ENCODE measurements at places on chromosomes 5 and 9.

DNA sequence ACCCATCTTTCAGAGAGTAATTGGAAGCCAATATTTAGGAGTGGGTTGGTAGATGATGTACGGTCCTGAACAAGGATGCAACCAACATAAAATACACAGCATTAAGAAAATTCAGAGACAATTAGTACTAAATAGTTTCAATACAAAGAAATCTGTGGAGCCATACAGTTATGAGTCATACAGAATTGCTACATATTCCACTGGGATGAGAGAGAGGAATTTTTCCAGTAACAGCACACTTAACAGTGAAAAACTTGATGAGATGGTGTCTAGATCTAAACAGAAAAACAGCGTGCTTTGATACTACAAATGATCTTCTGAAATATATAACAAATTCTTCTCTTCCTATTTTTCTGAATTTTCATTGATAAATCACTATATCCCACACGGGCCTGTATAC, 1999.3 kb upstream of the CDH9 start:
- no peaks in the 10 kb centered on the region for H3K36me3 ChIP-seq
- H3K27ac ChIP-seq = no peak overlapping the region
- H3K27me3 ChIP-seq = no peaks in the 10 kb centered on the region
- DNase-seq = no peak

DNA sequence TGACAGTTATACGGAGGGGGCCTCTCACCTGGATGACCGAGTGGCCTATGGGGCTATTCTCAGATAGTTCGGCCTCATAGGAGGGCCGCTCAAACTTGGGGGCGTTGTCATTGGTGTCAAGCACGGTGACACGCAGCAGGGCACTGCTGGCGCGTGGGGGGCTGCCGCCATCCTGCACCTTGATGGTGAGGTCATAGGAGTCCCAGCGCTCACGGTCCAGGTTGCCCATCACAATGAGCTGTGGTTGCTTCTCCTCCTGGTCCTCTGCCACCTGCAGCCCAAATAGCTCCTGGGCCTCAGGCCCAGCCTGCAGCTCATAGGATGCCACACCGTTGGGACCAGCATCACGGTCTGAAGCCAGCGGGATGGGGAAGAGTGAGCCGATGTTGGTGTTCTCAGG, 9.7 kb downstream of the PCDH1 start:
- no peak overlapping the region for H3K4me3 ChIP-seq
- H3K27ac ChIP-seq = no peak overlapping the region
- no peaks in the 10 kb centered on the region for H3K36me3 ChIP-seq
- DNase-seq = no peak
- peaks cover 21% of the 10 kb centered on the region for H3K27me3 ChIP-seq

DNA sequence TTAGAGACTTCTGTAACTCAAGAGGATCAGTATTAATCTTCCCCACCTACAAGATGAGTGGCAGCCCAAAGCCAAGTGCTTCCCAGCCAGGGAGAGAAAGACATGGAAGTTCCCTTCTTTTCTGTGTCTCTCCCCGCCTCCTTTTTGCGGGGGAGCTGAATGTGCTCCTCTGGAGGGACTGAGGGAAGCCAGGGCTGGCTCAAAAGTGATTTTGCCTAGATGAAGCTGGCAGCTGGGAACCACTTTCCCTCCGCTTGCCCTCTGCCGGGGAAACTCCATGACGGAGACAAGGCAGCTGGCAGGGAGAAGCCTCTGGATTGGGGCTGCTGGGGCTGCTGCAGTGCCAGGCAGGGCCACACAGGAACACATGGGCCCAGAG, 24.4 kb downstream of the EGR1 start:
- H3K4me1 ChIP-seq = peaks cover 16% of the 10 kb centered on the region
- peaks cover 22% of the 10 kb centered on the region for H3K27me3 ChIP-seq
- H3K36me3 ChIP-seq = no peaks in the 10 kb centered on the region
- no peak overlapping the region for H3K4me3 ChIP-seq
- DNase-seq = no peak

GRCh38 chr5:68441309-68442073, 225.9 kb downstream of the PIK3R1 start:
- DNase-seq = peak; percentile 56
- peak overlapping the region; percentile 40 for H3K27ac ChIP-seq
- H3K4me3 ChIP-seq = no peak overlapping the region
- no peaks in the 10 kb centered on the region for H3K36me3 ChIP-seq

DNA sequence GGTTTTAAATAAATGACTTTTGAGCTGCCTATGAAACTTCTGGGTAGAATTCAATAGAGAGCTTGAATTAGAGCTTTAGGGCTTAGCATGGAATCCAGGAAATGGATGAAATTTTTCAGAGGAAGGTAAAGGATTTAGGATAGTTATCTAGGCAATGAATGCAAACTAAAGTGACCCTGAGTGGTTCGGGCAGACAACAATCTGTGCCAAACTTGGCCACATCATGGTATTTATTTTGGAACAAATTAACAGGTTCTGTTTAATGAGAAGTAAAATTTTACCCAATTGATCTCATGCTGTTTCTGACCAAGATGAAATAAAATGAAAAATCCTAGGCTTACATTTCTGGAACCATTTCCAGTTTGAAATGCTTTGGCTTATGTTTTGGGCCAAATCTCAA, 934.4 kb downstream of the MAT2B start:
- no peak overlapping the region for H3K27ac ChIP-seq
- H3K36me3 ChIP-seq = no peaks in the 10 kb centered on the region
- H3K4me1 ChIP-seq = no peaks in the 10 kb centered on the region
- no peaks in the 10 kb centered on the region for H3K27me3 ChIP-seq
- H3K4me3 ChIP-seq = no peak overlapping the region
